ENCODE measurements at places on chromosomes 5 and 9.

GRCh38 chr5:113371721-113372196, 63.0 kb downstream of the TSSK1B start:
- DNase-seq = no peak

DNA sequence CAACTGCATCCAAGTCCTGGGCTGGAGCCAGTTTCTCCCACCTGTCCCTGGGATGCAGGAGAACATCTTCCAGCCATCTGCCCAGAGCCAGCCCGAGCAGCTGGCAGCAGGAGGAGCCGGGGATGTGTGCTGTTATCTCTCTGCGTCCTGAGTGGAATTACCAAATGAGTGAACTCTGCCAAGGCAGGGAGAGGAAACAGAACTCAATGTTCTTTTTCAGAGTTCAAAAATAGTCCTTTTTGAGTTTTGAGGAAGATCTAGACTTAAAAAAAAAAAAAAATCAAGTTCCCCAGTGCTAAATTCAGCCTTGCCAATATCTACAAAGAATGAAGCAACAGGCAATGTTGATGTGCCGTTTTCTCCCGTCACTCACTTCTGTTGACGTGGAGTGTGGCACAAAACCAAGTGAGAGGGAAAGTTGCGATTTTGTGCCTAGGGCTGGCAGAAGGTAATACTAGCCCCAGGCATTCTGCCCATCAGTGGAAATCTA, 56.2 kb downstream of the TMOD1 start:
- DNase-seq = no peak

GRCh38 chr5:32645246-32645645, 59.9 kb downstream of the SUB1 start:
- no peak for DNase-seq

DNA sequence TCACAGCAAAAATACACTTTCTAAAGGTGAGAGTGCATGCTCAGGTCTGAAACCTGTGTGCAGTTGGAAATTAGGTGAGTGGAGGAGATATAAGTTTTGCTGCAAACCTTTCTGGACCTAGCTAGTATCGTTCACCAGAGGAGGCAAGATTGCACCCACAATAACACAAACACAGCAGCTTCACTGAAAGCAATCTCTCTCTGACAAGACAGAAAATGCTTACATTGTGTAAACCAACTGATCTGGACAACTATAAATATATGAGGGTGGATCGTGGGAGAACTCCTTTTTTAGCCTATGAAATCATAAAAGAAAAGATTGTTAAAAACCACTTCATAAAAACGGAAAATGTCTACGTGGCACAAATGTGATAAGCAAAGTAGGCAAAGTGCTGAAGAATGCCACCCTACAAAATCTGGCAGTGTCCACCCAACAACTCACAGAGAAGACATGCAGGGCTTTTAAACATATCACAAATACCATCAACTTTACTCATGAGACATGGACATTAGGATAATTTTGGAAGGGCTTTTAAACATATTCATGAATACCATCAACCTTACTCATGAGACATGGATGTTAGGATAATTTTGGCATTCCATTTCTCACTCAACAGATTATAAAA, 134.3 kb downstream of the CDH18 start:
- no peak for DNase-seq

DNA sequence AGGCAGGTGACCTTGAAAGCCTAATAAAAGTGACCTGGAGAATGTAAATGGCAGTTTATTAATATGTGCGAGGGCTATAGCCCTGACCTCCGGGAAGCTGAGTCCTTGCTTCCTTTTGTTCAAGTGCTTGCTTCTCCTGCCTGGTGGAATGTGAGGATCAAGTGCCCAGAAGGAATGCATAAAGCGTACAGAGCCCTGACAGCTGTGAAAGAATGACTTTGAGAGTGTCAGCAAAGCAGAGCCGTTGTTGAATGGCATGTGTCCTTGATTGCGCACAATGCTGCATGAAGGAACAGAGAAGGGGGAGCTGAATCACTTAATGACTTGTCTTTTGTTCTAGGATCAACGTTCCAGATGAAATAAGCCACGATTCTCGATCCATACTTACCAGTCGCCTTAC, 133.0 kb downstream of the SLF1 start:
- DNase-seq = no peak

DNA sequence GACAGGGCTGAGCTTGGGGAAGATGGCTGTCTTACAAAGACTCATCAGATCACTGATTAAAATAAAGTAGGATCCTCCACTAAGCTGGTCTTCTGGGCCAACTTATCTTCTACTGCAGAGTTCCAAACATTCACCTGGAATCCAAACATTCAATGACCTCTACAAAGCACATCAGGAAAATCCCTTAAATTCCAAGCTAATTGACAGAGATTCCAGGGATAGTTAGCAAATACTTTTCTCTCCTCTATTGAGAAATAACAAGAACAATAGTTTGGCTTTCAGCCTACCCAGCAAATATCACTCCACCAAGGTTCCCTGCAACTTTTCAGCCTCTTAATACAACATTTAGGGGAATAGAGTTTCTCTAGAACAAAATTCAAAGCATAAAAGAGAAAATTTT, 140.6 kb upstream of the LIFR start:
- no peak for DNase-seq

- no peak for DNase-seq
These were observed 34.5 kb downstream of the TXNDC8 start for GRCh38 chr9:110303133-110303532.

GRCh38 chr5:6222121-6222520, 156.2 kb downstream of the MED10 start:
- DNase-seq = no peak

DNA sequence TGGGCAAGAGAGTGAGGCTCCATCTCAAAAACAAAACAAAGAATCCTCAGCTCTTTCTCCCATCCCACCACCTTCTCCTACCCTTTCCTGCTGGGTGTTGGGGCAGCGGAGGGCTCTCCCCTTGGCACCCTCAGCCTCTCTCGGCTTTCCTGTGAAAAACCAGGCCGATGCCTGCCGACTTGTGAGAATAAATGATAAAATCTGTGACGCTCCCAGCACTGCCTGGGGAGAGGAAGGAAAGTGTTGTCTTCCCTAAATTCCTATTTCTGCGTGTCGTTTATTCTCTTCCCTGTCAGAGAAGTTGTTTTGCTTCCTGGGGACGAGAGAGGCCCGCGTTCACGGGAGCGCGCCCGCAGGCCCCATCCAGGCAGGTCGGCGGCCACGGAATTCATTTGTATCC, 19.7 kb downstream of the NEK6 start:
- DNase-seq = no peak

DNA sequence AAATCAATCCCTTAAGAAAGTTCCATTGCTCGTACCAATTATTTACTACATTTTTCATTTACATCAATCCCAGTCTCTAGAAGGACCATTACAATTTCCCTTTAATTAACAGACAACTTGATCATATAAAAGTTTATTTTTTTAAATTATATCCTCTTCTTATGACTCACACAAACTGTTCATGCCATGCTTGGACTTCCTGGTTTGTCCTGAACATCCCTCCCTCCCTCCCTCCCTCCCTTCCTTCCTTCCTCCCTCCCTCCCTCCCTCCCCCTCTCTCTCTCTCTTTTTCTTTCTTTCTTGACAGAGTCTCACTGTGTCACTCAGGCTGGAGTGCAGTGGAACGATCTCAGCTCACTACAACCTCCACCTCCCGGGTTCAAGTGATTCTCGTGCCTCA, 11.6 kb upstream of the CLTB start:
- no peak for DNase-seq

DNA sequence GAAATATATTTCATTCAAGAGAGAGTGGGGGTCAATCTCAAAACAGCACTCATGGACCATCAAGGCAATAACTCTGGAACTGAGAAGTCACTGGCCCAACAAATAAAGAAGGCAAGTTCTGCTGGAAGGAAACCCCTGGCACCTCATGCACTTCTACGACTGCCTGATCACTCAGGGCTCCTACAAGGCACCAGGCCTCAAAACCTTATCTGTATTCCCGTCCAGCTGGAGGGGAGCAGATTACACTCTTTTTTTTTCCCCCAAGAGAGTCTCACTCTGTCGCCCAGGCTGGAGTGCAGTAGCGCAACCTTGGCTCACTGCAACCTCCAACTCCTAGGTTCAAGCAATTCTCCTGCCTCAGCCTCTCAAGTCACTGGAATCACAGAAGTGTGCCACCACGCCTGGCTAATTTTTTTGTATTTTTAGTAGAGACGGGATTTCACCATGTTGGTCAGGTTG, 49.9 kb downstream of the P4HA2 start:
- no peak for DNase-seq

DNA sequence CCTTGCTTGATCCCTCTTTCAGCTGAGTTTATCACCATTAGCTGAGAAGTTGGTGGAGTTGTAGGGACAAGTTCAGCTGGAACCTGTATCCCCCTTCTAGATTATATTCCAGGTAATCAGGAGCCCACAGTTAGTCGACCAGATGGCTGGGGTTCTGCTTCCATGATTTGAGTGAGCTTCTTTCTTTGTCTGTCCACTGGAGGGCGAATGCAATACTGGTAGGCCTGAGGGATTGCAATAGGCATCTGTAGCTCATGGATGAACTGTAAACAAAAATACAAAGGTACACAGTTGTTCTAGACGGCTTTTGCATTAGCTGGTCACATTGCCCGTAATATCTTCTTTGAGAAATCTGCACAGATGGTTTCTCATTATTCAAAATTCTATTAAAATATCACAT, 88.9 kb downstream of the PCSK5 start:
- no peak for DNase-seq

DNA sequence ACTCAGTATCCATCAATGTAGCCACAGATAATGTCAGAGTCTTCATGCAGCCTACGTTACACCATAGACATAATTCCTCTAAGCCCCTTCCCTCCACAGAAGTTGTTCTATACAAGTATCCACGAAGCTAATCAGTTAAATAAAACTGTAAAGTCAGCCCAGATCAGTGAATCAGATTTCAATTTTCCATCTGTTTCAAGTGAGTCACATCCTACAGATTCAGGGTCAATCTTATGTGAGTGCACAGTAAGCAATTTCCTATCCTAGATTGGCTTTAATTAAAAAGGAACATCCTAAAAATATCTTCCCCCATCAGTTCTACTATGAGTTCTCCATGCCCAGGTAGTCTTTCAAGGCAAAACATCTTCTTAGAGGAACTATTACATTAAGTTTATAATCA, 402.5 kb downstream of the EFNA5 start:
- no peak for DNase-seq

- DNase-seq = no peak
These were observed 291.3 kb downstream of the FBXL7 start for GRCh38 chr5:15791274-15791673.

DNA sequence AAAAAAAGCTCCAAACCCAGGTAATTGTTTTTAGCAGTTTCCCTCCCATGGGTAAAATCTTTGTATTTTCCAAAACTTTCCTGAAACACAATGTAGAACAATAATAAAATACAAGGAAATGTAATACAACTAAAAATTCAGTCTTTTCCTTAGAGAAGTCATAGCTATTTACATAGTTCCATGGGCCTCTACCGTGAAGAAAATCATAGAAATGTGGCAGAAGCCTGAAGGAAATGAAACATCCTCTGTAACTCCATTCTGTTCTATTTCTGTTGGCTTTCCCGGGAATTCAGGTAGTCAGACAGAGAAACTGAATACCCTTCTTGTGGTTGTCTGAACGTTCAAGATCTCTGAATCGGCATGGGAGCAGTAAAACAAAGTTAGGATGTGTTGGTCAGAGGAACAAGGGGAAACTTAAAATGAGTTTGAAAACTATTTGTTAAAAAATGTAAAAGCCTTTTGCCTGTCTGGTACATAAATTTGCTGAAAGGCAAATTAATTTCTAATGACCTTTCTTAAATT, 202.4 kb upstream of the ZNF608 start:
- no peak for DNase-seq

DNA sequence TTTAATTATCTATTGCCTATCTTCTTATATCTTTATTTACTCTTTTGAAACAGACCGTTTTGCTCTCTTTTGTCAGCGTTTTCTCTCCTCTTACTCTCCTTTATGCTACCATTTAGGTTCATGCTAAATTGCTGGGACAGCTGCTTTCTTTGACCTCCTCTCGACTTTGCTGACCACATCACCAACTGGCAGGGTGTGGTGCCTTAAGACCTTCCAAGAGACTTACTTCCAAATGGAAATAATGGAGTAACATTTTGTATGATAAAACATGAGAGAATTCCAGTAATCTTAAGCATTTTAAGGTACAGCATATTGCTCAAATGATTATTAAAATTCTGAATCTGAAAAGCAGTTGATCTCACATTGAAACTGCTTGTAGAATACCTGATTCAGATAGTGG, 71.5 kb upstream of the MEF2C start:
- no peak for DNase-seq

DNA sequence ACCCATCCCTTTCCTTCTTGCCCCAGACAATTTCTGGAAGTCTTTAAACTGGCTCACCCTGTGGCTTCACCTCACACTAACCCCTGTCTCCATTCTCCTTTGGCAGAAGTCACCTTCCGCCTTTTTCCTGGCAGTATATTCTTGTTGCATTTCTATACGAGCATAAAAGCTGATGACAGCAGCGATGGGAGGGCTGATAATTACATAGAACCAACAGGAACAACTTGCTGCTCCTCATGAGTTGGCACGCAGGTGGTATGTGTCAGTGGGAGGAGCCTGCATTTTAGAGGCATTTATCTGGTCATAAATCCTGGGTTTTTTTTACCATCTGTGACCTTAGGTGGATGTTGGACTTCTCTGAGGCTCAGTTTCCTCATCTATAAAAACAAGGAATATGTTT, 61.4 kb upstream of the CKMT2 start:
- no peak for DNase-seq

GRCh38 chr5:179275941-179276837, 69.1 kb downstream of the ADAMTS2 start:
- DNase-seq = no peak

DNA sequence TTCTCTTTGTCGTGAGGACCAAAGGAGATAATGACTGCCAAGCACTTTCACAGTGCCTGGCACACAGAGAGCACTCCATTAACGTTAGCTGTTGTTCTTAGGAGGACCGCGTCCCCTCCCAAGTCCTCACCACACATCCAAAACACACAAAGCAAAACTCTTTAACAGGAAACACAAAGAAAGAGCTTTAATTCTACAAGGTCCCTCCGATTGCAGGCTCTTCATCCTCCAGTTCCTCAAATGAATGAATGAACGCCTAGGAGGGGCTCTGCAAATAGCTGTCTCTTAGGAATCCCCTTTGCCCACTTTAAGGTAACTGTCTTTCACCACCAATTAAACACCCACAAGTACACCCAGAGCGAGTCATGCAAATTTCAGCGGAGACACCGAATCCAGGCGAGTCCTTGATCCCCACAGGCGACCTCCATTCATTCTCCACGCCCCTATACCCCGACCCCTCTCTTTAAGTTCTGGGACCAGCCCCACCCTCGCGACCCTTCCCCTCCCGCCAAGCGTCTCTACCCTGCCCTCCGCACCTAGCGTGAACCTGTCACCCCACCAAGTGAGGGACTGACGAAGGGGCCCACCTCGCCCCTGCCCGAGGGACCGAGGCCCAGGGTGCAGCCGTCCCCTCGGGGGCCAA, 644 bp downstream of the TSC1 start:
- no peak for DNase-seq

DNA sequence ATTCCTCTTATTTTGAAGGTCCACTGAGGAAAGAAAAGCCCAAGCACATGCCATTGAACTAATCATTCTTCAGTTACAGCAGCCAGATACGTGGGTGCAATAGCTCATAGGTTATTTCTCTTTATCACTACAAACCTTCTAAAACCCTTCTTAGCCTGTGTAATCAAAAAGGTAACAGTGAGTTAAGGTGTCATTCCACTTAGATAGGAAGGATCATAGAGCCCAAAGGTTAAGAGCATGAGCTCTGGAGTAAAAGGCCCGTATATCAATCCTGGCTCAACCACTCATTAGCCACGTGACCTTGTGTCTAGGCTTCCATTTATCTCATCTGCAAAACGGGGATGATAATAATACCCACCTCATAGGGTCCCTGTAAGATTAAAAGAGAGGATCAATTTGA, 2.7 kb downstream of the GPX8 start:
- no peak for DNase-seq
